ENCODE measurements at places on chromosomes 6 and 20. TPM values are rescaled to one million over a fixed set of nuclear protein-coding genes. Genes with fewer than 3 reads are reported as not detected.

HLA-G gene
- total RNA-seq = not detected

DNA sequence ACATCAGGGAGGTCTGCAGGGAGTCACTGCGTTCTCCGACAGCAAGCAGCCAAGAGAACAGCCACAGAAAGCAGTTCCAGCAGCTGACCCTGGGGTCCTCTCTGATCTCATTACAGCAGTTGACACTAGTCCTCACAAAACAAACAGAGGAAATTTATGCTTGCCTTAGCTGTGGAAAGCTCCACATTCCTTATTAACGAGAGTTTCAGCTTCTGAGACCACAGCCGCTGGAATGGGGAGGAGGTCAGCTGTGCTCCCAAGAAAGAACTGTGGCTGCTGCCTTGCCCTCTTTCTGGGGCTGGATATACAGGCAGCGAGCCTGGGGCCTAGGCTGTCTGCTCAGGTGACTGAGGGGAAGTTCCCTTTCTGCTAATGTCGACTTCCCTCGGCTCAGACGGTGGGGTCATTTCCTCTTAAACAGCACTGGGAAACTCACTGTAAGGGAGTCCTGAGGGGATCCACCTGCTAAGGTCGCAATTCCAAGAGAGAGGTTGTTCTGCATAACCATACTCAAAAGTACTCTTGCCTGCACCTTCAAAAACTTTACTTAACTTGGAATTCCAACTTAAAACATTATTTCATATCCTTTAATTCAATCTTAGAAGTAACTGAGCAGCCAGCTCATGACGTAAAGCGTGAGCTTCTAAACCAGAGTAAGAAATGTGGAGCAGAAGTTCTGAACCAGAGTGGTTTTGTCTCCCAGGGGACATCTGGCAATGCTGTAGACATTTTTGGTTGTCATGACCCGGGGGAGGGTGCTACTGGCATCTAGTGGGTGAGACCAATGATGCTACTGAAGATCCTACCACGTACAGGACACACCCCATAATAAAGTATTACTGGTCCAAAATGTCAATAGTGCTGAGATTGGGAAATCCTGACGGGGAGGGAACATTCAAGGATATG, 80.3 kb downstream of the BACH2 start:
- no peak for DNase-seq

GRCh38 chr20:62766716-62767115, 29.6 kb upstream of the MRGBP start:
- no peak for DNase-seq

CYP21A2 gene
- total RNA-seq = 0.35 TPM

SLC35D3 gene
- not detected for total RNA-seq

- DNase-seq = no peak
Observed at GRCh38 chr6:163327921-163328320, 86.6 kb upstream of the QKI start.

GPR31 gene
- total RNA-seq = not detected

Measured in mammary epithelial cell (primary cell).